CD4-positive, alpha-beta memory T cell (primary cell): ENCODE measurements at places on chromosomes 2 and 18. TPM values are rescaled to one million over a fixed set of nuclear protein-coding genes. Genes with fewer than 3 reads are reported as not detected.

DNA sequence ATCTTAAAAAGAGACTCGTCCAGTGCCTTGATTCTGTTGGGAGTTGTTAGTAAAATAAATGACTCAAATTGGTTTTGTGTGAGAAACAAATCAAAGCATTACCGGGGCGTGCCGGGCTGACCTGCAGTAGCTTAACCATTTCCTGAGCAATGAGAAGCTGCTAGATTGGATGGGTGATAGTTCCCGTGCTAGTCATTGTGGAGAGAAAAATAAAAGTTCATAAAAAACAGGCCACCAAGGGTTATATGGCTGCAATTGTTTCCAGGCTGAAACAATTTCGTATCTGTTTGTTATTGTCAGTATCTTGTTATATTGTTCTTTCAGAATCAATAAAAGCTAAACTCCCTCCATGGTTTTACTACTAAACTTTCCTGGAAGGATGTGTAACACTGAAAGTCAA lies 314.4 kb downstream of the MTX2 start:
- no peaks in the 10 kb centered on the region for H3K36me3 ChIP-seq
- no peaks in the 10 kb centered on the region for H3K4me1 ChIP-seq
- no peak for DNase-seq
- no peak overlapping the region for H3K4me3 ChIP-seq

Gene POTEC
- not detected for total RNA-seq

- no peaks in the 10 kb centered on the region for H3K36me3 ChIP-seq
- H3K27ac ChIP-seq: no peak overlapping the region
- no peaks in the 10 kb centered on the region for H3K4me1 ChIP-seq
- H3K4me3 ChIP-seq: no peak overlapping the region
- no peak for DNase-seq
These were observed 98.0 kb downstream of the MYO5B start for GRCh38 chr18:50096766-50097435.

GRCh38 chr2:64207573-64207972 lies 63.4 kb upstream of the PELI1 start:
- peaks cover 62% of the 10 kb centered on the region for H3K4me1 ChIP-seq
- H3K27ac ChIP-seq: no peak overlapping the region
- no peak overlapping the region for H3K4me3 ChIP-seq
- no peaks in the 10 kb centered on the region for H3K36me3 ChIP-seq
- DNase-seq: peak; percentile 31
- H3K27me3 ChIP-seq: no peaks in the 10 kb centered on the region

GRCh38 chr2:67604360-67604759 lies 207.2 kb downstream of the ETAA1 start:
- H3K27me3 ChIP-seq: no peaks in the 10 kb centered on the region
- no peak for DNase-seq
- no peaks in the 10 kb centered on the region for H3K4me1 ChIP-seq
- no peaks in the 10 kb centered on the region for H3K36me3 ChIP-seq
- H3K4me3 ChIP-seq: no peak overlapping the region

Gene HAAO
- total RNA-seq: 0.44 TPM

DNA sequence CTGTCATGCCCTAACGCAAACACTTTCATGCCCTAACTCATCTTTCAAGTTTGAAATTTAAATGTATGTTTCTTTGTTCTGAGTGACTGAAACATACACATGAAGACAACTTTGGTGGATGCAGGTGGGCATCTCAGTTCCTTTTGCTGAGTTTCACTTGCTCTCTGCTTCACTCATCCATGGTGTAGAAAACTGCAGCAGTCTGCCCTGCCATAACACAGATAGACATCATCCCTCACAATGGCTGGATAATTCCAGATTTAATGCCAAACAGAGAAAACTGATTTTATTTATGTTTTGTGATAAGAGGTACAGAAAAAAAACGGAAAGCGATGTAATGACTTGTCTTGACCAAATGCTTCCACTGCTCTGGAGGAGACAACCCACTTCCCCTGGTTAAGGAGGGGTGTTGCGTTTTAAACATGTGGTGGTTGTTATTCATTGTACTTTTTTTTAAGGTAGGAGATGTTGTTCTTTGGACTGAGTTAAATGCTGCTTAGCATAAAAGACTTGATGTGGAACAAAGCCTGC lies 70.4 kb downstream of the RHBDD1 start:
- no peaks in the 10 kb centered on the region for H3K27me3 ChIP-seq
- no peaks in the 10 kb centered on the region for H3K4me1 ChIP-seq
- no peak for DNase-seq
- no peak overlapping the region for H3K4me3 ChIP-seq

Gene ATG9A
- total RNA-seq: 53.0 TPM

- H3K27ac ChIP-seq: no peak overlapping the region
- no peak for DNase-seq
- H3K4me1 ChIP-seq: no peaks in the 10 kb centered on the region
- H3K4me3 ChIP-seq: no peak overlapping the region
- H3K36me3 ChIP-seq: no peaks in the 10 kb centered on the region
These were observed 85.9 kb downstream of the HRH4 start for GRCh38 chr18:24546307-24546706.

- no peak overlapping the region for H3K4me3 ChIP-seq
- H3K36me3 ChIP-seq: no peaks in the 10 kb centered on the region
- H3K4me1 ChIP-seq: peaks cover 31% of the 10 kb centered on the region
- no peak for DNase-seq
These were observed 2.4 kb downstream of the POU3F3 start for GRCh38 chr2:104856086-104856972.

DNA sequence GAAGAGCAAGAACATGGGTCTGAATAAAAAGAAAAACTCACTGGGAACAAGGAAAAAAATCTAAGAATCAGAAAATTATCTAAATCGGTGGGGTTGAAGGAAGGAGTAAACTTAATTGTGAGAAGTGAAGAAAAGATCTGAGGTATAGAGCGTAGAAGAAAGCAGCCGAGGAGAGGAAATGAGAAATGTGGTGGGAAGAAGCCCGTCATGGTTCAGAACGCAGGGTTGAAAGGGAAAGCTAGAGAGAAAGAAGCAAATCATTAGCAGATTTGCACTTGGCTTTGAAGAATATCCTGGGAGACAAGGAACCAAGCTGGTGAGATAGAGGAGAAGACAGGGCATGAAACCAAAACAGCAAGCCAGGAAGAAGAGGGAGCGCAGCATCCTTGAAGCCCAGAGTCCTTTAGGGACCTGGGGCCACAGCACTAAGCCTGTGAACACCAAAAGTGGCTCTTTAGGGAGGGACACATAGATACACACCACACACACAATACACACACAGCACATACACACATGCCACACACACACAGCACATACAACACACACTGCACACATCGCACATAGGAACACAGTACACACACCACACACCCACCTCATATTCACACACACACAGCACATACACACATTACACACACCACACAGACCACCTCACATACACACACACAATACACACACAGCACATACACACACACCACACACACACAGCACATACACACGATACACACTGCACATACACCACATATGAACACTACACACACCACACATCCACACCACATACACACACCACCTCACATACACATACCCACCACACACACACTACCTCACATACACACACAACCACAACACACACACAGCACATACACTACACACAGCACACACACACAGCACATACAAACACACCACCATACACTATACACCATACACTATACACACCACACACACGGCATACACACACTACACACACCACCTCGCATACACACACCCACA lies 274.6 kb downstream of the ETAA1 start:
- H3K4me3 ChIP-seq: no peak overlapping the region
- H3K27ac ChIP-seq: no peak overlapping the region
- no peaks in the 10 kb centered on the region for H3K4me1 ChIP-seq
- no peaks in the 10 kb centered on the region for H3K27me3 ChIP-seq

- H3K27me3 ChIP-seq: no peaks in the 10 kb centered on the region
- no peaks in the 10 kb centered on the region for H3K36me3 ChIP-seq
- peak overlapping the region; percentile 83 for H3K4me3 ChIP-seq
- peak overlapping the region; percentile 53 for H3K27ac ChIP-seq
These were observed 825 bp downstream of the THUMPD2 start for GRCh38 chr2:39778233-39778632.

Gene AFF3
- 3.2 TPM for total RNA-seq

DNA sequence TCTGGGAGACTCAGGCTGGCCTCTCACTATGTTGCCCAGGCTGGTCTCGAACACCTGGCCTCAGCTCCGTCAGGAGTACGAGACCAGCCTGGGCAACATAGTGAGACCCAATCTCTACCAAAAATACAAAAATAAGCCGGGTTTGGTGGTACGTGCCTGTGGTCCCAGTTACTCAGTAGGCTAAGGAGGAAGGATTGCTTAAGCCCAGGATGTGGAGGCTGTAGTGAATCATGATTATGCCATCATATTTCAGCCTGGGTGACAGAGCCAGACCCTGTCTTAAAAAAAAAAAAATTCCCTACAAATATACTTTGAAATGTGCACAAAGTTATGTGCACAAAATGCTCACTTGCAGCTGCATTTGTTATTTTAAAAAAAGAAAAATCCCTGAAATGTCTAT lies 26.3 kb upstream of the AGAP1 start:
- H3K4me3 ChIP-seq: no peak overlapping the region
- no peaks in the 10 kb centered on the region for H3K36me3 ChIP-seq

DNA sequence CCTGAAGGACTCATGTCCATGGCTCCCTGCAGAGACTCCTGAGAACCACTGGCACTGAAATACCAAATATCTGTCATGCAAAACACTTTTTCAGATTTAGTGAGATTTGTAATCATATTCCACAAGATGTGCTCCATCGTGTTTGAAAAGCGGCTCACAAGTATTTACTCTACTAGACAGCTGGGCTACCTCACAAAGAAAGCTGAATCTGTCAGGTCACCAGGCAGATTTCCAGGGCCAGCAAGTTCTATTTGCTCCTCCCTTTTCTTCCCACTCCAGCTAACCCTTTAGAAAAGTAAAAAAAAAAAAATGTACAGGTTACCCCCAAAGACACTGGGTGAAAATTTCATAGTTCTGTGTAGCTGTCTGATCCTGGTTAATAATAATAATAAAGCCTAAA lies 22.9 kb downstream of the WIPF1 start:
- no peaks in the 10 kb centered on the region for H3K27me3 ChIP-seq
- H3K4me3 ChIP-seq: no peak overlapping the region
- peaks cover 91% of the 10 kb centered on the region for H3K36me3 ChIP-seq
- H3K4me1 ChIP-seq: peaks cover 79% of the 10 kb centered on the region
- H3K27ac ChIP-seq: no peak overlapping the region

DNA sequence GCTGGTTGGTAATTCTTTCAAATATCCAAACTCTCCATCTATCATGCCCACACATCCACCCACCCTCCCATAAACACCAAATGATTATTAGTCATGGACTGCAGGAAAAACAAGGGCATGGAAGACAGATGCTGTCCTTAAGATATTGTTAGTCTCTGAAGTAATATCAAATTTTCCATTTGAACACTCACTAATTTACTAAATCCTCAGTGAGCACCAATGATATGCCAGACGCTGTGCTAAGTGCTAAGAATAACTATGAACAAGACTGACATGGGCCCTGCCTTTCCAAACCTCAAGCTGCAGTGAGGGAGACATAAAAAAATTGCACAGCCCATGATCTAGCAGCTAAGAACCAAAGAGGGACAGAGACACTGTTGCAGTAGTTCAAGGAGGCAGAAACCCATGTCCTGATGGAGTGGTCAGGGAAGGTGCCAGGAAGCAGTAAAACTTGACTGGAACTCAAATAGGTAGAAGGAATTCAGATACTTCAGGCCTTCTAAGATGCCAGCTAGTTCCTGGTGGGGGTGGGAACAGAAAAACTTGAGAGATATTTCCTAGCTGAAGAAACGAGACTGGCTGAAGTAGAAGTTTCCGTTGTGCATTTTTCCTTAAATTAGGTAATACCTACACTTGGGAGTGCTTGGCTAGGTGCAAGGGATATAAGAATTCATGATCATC lies 182.1 kb downstream of the OSR1 start:
- no peaks in the 10 kb centered on the region for H3K4me1 ChIP-seq
- no peak overlapping the region for H3K4me3 ChIP-seq

Gene ELOA2
- not detected for total RNA-seq

GRCh38 chr2:148594216-148594615 lies 50.3 kb upstream of the EPC2 start:
- H3K4me1 ChIP-seq: no peaks in the 10 kb centered on the region
- no peak overlapping the region for H3K27ac ChIP-seq
- H3K36me3 ChIP-seq: no peaks in the 10 kb centered on the region

Gene MC4R
- not detected for total RNA-seq

Gene INHBB
- total RNA-seq: not detected

DNA sequence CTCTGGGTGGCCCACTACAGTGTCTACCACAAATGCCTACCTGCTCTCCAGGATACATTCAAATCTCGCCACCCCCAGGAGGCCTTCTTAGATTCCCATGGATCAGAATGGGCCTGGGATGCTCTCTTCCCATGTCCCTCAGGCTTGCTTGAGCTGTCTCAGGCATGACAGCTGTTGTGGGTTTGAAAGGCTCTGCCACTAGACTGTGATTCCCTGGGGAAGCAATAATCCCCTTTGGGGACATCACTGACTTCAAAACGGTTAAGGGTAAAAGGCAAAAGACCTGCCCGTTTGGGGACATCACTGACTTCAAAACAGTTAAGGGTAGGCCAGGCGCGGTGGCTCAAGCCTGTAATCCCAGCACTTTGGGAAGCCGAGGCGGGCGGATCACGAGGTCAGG lies 35.8 kb upstream of the ZNF516 start:
- H3K36me3 ChIP-seq: no peaks in the 10 kb centered on the region
- H3K4me3 ChIP-seq: no peak overlapping the region
- no peak for DNase-seq
- H3K4me1 ChIP-seq: no peaks in the 10 kb centered on the region
- H3K27ac ChIP-seq: no peak overlapping the region

Gene FBXO15
- total RNA-seq: 2.5 TPM

- H3K27me3 ChIP-seq: no peaks in the 10 kb centered on the region
- DNase-seq: no peak
- H3K4me1 ChIP-seq: no peaks in the 10 kb centered on the region
- no peak overlapping the region for H3K4me3 ChIP-seq
- no peak overlapping the region for H3K27ac ChIP-seq
These were observed 146.8 kb downstream of the SEPTIN10 start for GRCh38 chr2:109466674-109467575.

GRCh38 chr18:59180150-59180845 lies 39.7 kb upstream of the GRP start:
- DNase-seq: no peak
- H3K27me3 ChIP-seq: no peaks in the 10 kb centered on the region
- H3K4me1 ChIP-seq: no peaks in the 10 kb centered on the region
- H3K27ac ChIP-seq: no peak overlapping the region
- H3K4me3 ChIP-seq: no peak overlapping the region
- H3K36me3 ChIP-seq: no peaks in the 10 kb centered on the region

- H3K27ac ChIP-seq: no peak overlapping the region
- H3K36me3 ChIP-seq: no peaks in the 10 kb centered on the region
- DNase-seq: peak; percentile 63
- H3K4me3 ChIP-seq: no peak overlapping the region
- peaks cover 3% of the 10 kb centered on the region for H3K27me3 ChIP-seq
These were observed 15.3 kb downstream of the SH3RF3 start for GRCh38 chr2:109144271-109144670.

- H3K36me3 ChIP-seq: no peaks in the 10 kb centered on the region
- H3K4me3 ChIP-seq: peak overlapping the region; percentile 63
- no peaks in the 10 kb centered on the region for H3K27me3 ChIP-seq
These were observed 619 bp downstream of the GALM start for GRCh38 chr2:38666556-38666910.

Gene VWA3B
- total RNA-seq: not detected
